Activated CD8-positive, alpha-beta memory T cell treated with anti-CD3 and anti-CD28 coated beads for 1 hour (primary cell): ENCODE measurements at places on chromosomes 1 and 21.

DNA sequence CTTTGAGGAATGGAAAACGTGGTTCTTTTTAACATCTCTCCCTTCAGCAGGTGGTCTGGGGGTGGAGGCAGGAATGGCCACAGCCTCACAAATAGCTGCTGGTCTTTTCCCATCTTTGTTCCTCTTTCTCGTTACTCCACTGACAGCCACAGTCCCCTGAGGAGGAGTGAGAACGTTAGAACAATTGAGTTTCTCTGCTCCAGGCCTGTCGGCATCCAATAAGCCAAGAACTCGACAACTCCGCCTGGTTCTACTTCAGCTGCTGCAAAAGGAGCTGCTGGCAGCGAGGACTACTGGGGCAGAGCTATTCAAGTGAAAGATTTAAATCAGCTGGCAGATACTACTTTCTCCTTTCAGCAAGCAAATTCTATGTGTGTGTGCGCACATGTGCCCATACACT lies 169.5 kb upstream of the GALNT2 start:
- no peak for DNase-seq

GRCh38 chr1:5543235-5543634 lies 449.0 kb downstream of the NPHP4 start:
- DNase-seq = no peak

DNA sequence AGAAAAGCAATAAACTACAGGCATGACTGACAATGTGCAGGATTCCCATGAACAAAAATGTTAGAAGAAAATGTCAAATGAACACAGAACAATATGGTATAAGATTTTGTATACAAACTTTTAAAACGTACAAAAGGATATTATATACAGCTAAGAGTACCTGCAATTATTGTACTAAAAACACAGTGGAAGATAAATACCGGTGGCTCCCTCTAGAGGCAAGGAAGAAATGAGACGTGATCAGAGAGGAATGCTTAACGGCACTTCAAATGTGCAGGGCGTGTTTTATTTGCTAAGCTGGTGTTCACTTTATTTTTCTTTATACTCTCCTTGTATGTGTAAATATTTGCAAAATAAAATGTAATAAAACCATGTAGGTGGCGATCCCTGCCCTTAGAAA lies 191.8 kb upstream of the SAMSN1 start:
- no peak for DNase-seq

DNA sequence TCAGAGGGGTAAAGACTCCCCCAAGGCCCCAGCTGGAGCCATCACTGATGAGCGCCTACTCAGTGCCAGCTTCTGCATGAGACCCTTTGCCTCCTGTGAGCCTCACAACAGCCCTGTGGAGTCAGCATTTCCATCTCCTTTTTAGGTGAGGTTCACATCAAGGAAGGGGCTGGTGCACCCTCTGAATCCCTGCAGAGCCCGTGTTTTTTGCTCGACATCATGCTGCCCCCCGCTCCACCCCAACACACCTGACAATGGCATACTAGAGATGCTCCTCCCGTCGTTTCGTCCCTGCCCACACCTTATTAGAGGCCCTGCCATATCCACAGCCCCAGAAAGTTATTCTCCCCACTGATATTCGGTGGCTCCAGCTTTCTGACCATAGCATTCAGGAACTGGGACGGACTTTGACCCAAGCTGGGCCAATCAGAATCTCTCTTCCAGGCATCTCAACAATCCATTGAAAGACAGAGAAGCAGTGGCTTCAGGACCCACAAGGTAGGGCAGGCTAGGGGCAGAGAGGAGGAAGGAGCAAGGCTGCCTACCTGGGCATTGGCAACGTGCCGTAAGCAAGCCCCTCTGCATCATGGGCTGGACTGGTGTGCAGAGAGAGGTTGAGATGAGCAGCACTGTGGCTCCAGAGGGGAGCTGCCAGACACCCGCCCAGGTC lies 32.7 kb downstream of the EPHA10 start:
- DNase-seq = no peak

DNA sequence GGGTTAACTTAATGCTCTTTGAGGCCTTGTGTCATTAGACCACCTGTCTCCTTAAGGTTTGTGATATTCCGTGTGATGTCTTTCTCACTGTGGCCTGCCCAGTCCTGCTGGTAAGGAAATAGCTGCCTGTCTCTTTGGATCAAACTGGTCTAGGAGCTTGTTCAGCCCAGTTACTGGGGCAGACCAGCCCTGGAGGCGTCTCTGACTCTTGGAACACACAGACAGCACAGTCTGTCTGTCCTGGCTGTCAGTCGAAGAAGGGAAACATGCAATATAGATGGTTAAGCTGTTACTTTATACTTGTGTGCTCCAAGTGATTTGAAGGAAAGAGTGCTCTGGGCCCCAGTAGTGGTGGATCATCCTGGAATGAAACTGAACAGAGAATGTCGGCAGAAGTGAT lies 20.4 kb downstream of the PBX1 start:
- no peak for DNase-seq

- DNase-seq = no peak
Measured at GRCh38 chr1:117215733-117216462, 5.2 kb upstream of the VTCN1 start.

- no peak for DNase-seq
Measured at GRCh38 chr1:61162520-61163258, 80.3 kb downstream of the NFIA start.

DNA sequence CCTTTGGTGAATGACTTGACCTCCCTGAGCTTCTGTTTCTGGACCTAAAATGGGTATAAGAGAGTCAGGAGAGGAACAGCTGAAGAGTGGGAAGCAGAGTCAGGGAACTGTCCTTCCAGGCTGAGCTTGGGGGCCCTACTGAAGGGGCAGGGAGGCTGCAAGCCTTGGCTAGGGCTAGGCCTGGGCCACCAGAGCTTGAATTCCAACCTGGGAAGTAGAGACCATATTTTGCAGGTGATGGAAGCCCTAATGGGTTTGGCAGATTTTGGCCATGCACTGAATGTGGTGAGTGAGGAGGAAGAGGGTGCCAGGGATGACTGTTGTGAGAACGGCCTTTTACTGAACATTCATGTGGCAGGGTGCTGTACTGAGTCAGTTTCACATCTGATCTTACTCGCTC lies 69.4 kb upstream of the KLHDC7A start:
- no peak for DNase-seq

- DNase-seq = no peak
Measured at GRCh38 chr1:155184835-155185782, 11.5 kb downstream of the TRIM46 start.

GRCh38 chr1:89812992-89813391 lies 7.8 kb upstream of the LRRC8D start:
- DNase-seq = no peak

DNA sequence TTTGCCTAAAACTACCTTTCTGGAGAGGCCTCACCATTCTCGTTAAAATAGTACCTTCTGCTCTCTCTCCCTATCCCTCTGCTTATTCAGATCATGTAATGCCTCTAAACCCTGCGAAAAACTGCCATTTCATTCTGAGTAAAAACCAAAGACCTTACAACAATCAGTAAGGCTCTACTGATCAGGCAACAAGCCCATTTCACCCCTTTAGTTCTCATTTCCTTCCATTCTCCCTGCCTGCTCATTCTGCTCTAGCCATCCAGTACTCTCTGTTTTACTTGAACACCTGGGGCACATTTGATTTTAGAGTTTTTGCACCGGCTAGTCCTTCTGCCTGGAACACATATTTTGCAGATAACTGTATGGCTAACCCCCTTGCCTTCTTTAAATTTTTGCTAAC lies 187.8 kb downstream of the COQ8A start:
- no peak for DNase-seq

GRCh38 chr1:10615932-10616671 lies 141.4 kb downstream of the PEX14 start:
- no peak for DNase-seq

- no peak for DNase-seq
Measured at GRCh38 chr21:38490411-38491020, 7.8 kb downstream of the ERG start.

GRCh38 chr21:29669416-29669815 lies 270.4 kb downstream of the GRIK1 start:
- no peak for DNase-seq
